ENCODE measurements at places on chromosomes 6 and 20.

GRCh38 chr6:158796353-158796752 is 22.8 kb downstream of the EZR start:
- DNase-seq, result no peak

- no peak for DNase-seq
Observed at GRCh38 chr6:156599366-156599765, 177.8 kb upstream of the ARID1B start.

DNA sequence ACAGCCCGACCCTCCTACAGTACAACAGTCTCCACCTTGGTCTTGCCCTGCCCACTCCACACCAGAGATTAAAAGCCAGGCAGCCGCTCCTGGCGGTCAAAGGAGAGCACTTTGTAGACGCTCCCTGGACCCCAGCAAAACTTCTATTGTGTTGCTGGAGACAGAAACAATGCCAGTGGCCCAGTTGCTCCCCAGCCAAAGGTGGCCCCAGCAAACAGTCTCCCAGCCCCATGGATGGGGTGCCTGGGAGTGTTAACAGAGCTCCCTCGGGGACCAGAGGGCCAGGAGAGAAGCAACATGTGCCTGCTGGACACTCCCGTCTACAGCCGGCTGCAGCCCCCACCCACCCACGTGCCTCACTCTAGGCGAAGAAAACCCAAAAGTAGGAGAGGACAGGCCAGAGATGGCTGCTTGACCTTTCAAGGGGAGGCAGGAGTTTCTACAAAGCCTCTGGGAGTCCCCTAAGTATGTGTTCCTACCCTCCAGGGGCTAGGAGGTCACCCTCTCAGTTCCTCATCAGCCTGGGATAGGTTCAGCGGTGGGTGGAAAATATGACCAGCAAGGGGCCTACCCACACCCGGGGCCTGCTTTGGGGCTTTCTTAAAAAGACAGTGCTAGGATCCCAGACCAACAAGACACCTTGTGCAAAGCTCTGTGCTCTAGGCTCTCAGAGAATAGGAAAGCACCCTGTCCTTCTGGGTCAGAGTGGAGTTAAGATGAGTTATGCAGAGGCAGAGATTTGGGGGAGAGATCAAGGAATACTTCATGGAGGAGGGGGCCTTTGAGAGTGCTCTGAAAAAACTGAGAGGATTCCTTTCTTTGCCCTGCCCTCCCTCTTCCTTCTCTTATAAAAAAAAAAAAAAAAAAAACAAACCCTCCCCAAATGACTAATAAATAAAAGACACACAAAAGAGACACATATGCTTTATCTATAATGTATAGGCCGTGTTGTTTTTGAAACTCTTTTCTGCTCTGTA is 19.0 kb upstream of the PREX1 start:
- no peak for DNase-seq

GRCh38 chr20:49824206-49824605 is 11.6 kb downstream of the SLC9A8 start:
- DNase-seq, result no peak

GRCh38 chr20:36113036-36113435 is 41.5 kb upstream of the EPB41L1 start:
- DNase-seq, result no peak

DNA sequence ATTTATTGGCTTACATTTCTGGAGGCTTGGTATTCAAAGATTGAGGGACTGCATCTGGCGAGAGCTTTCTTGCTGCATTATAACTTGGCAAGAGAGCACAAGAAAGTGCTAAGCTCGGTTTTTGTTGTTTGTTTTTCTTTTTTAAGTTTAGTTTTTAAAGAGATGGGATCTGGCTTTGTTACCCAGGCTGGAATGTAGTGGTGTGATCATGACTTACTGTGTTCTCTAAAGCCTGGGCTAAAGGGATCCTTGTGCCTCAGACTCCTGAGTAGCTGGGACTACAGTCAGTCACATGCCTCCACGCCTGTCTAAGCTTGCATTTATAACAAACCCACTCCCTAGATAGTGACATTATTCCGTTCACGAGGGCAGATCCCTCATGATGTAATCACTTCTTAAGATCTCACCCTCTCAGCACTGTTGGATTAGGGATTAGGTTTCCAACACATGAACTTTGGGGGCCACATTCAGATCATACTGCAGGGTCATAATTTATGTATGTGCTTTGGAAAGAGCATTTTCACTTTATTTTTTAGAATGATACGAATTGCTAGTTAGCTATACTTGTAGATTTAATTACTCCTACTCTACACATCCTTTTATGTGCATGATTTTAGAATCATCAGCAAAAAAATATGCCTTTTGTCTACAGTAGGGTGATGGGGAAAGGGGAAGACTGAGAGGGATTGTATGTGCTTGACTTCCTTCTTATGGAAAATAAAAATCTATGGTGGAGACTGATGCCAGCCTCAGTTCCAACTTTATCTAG is 167.8 kb downstream of the JARID2 start:
- DNase-seq, result no peak

GRCh38 chr6:136337121-136337520 is 47.5 kb upstream of the BCLAF1 start:
- no peak for DNase-seq

DNA sequence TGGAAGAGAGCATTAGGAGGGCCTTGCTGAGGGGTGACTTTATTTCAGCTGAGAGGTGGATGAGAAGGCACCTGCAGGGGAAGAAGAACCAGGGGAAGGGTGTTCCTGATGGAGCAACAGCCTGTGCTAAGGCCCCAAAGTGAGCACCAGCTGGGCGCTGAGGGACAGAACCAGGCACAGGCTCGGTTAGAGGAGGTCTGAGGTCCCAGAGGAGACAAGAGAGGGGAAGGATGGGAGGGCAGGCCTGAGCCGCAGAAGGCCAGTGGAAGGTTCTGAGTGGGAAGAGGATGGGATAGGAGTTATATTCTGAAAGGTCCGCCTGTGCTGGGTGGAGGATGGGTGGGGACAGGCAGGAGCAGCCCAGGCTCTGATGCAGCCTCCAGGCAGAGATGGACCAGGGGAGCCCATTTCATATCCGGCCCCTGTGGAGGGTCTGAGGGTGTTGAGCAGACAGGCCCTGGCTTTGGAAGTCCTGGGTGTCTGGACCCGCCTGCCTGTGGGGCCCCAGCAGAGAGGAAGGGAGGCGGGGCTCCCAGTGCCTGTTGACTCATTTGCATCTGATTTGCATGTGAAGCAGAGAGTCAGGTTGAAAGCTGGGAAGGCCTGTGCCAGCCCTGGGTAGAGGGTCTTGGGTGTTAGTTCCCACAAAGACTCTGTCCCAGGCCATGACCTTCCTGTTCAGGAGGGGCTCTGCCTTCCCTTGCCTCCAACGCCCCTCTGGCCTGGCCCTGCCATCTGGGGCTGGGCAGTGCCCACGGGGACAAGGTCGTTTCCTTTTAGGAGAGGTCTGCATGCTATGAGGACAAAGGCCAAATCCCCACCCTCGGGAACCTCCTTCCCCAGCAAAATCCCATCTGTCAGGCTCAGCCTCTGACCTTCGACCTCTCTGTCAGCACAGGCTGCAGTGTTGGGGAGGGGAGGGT is 10.6 kb upstream of the FAM110A start:
- no peak for DNase-seq

DNA sequence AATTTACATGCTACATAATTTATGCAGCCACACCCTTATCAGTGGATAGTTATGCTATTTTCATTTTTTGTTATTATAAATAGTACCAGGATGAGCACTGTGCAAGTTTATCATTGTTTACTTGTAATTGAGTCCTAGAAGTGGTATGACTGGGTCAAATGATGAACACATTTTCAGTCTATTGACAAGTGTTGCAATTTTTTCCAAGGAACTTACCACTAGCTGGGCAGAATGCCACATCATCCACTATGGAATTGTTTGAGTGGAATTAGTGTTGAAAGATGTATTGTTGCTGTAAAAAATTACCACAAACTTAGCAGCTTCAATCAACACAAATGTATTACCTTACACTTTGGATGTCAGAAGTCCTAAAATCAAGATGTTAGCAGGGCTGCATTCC is 38.1 kb upstream of the OPN5 start:
- DNase-seq, result no peak

GRCh38 chr20:35311409-35311808 is 19.2 kb upstream of the FAM83C start:
- no peak for DNase-seq

- no peak for DNase-seq
Observed at GRCh38 chr20:10438217-10438616, 3.1 kb downstream of the SLX4IP start.

DNA sequence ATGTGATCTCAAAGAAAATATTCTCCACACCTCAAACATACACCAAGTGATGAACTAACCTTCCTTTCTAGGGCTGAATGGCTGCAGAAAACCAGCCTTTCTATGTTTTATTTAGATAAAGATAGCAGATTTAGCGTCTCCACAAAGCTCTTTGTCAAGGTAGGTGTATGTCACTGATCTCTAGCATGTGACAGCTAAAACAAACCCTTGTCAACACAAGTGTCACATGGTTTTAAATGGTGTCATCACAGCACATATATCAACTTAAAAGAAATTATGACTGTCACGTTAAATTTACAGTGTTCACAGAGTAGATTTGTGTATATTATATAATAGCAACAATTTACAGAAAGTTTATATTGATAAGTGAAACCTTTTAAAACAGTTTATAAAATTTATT is 58.3 kb downstream of the TENT5A start:
- DNase-seq, result no peak

Measured in effector CD4-positive, alpha-beta T cell (primary cell).